ENCODE measurements at places on chromosomes 6 and 20. TPM values are rescaled to one million over a fixed set of nuclear protein-coding genes. Genes with fewer than 3 reads are reported as not detected.

DNA sequence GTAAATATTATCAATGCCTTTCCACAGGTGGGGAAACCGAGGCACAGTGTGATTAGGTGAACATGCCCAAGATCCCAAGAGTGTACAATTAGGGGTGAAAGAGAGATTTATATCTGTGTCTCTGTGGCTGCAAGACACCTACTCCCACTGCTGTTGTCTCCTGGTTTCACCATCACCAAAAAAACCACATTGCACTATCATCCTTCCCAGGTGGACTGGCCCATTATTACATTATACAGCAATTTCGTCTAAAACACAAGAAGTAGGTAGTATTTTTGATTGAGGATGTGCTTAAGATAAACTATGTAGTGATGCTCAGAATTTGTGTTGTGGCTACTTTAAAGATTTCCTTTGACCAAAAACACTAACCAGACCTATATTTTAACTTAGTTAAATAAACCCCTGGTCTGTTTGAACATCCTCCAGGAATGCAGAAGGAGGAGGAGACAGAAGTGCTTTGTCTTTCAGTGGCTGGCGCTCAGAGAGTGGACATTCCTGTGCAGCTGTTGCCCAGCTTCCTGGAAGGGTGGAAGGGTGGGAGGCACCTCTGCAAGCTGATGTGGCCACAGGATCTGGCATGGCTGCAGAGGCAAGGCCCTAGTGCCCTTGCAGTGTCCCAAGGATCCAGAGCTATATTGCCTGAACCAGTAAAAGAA is 23.8 kb downstream of the DCBLD1 start:
- H3K36me3 ChIP-seq, result no peaks in the 10 kb centered on the region
- no peaks in the 10 kb centered on the region for H3K27me3 ChIP-seq
- no peak overlapping the region for H3K27ac ChIP-seq
- no peaks in the 10 kb centered on the region for H3K4me1 ChIP-seq

GRCh38 chr6:35454391-35455110 is 2.4 kb downstream of the FANCE start:
- no peak for DNase-seq
- no peaks in the 10 kb centered on the region for H3K36me3 ChIP-seq
- no peaks in the 10 kb centered on the region for H3K27me3 ChIP-seq
- peaks cover 17% of the 10 kb centered on the region for H3K4me1 ChIP-seq
- no peak overlapping the region for H3K4me3 ChIP-seq
- H3K27ac ChIP-seq, result no peak overlapping the region

GRCh38 chr20:61487346-61487996 is 235.4 kb downstream of the CDH4 start:
- DNase-seq, result no peak
- H3K4me1 ChIP-seq, result no peaks in the 10 kb centered on the region
- H3K27ac ChIP-seq, result no peak overlapping the region
- H3K4me3 ChIP-seq, result no peak overlapping the region
- no peaks in the 10 kb centered on the region for H3K27me3 ChIP-seq

DNA sequence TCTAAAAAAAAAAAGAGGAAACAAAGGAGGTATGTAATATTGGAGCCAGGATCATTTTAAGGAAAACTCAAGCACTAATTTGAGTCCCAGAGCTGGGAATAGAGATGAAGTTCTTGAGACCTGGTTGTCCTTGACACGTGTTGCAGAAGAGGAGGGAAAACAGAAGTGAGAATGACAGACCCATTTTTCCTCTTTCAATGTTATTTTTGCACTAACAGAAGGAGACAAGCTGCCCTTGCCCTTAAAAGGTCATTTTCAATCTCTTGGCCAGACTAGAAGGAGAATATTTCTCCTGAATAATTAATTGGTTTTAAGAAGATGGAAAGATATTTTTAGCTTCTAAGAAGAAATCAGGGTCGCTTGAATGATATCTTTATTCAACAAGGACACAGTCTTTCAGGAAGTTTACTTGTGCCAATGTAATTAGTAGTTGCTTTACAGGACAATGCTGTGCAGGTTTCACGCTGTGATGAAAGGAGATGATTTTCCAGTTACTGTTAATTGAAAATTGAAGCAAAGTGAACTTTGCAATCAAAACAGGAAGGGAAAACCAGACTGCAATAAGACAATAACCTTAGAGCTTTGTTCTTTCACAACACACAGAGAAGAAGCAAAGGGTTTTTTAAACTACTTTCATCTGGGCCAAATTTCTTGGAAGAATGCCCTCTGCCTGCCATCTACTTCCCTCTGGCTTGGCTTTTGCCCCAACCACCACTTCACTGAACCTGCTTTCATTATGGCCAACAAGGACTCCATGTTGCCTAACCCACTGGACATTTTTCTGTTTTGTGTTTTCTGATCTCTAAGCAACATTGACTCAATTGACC is 107.8 kb upstream of the SHLD1 start:
- peaks cover 8% of the 10 kb centered on the region for H3K4me1 ChIP-seq
- no peak for DNase-seq
- no peaks in the 10 kb centered on the region for H3K27me3 ChIP-seq
- H3K4me3 ChIP-seq, result no peak overlapping the region

- no peaks in the 10 kb centered on the region for H3K4me1 ChIP-seq
- H3K27ac ChIP-seq, result no peak overlapping the region
- H3K4me3 ChIP-seq, result no peak overlapping the region
- no peaks in the 10 kb centered on the region for H3K36me3 ChIP-seq
These were observed 519.7 kb downstream of the CDH26 start for GRCh38 chr20:60477958-60478357.

DNA sequence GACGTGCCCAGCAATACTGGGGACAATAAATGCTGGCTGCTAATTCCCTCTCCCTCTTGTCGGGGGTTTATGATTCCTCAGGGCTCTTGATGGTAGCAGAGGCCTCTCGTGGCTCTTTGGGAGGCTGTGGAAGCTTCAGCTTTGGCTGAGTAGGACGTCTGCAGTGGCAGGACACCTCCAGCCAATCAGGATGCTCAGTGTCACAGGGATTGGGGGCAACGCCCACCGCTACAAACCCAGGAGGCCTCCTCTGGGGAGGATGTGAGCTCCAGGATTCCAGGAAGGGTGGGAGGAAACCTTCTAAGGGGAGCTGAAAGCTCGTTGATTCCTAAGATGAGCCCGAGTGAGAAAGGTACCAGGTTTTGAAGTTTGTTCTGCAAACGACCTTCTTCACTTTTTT is 19.4 kb downstream of the RSPO4 start:
- H3K27ac ChIP-seq, result no peak overlapping the region
- no peak for DNase-seq
- H3K36me3 ChIP-seq, result no peaks in the 10 kb centered on the region
- H3K4me3 ChIP-seq, result no peak overlapping the region

The GMPR gene
- 1.5 TPM for polyA plus RNA-seq

All from small intestine (tissue), 16 donors.